ENCODE measurements at places on chromosomes 5 and 9. TPM values are rescaled to one million over a fixed set of nuclear protein-coding genes. Genes with fewer than 3 reads are reported as not detected.

PCDHAC2 gene
- not detected for polyA plus RNA-seq

SYK gene
- polyA plus RNA-seq, result 0.31 TPM

RIGI gene
- 12.6 TPM for polyA plus RNA-seq

SLC6A7 gene
- not detected for polyA plus RNA-seq

SPINK7 gene
- not detected for polyA plus RNA-seq

HCN1 gene
- polyA plus RNA-seq, result not detected

DDX4 gene
- polyA plus RNA-seq, result not detected

RETREG1 gene
- 130 TPM for polyA plus RNA-seq

DNAJC18 gene
- polyA plus RNA-seq, result 3.8 TPM

HMMR gene
- polyA plus RNA-seq, result not detected

HTR4 gene
- polyA plus RNA-seq, result not detected

CDX1 gene
- polyA plus RNA-seq, result not detected

SLC22A4 gene
- not detected for polyA plus RNA-seq

SPATA31D4 gene
- polyA plus RNA-seq, result not detected

FREM1 gene
- polyA plus RNA-seq, result not detected

SPATA31E1 gene
- polyA plus RNA-seq, result not detected

BASP1 gene
- 0.23 TPM for polyA plus RNA-seq

SPRY4 gene
- not detected for polyA plus RNA-seq

ADRB2 gene
- polyA plus RNA-seq, result 0.25 TPM

TAL2 gene
- polyA plus RNA-seq, result not detected

UAP1L1 gene
- 0.71 TPM for polyA plus RNA-seq

TMEM174 gene
- polyA plus RNA-seq, result not detected

CCDC171 gene
- 0.19 TPM for polyA plus RNA-seq

PTGDS gene
- polyA plus RNA-seq, result not detected

DAPK1 gene
- polyA plus RNA-seq, result 0.20 TPM

FST gene
- polyA plus RNA-seq, result 1.9 TPM

GDF9 gene
- polyA plus RNA-seq, result 0.43 TPM

ZNF658 gene
- 2.8 TPM for polyA plus RNA-seq

MYO10 gene
- polyA plus RNA-seq, result not detected

LCN10 gene
- polyA plus RNA-seq, result 1.1 TPM

SLC36A3 gene
- polyA plus RNA-seq, result not detected

TXNDC8 gene
- not detected for polyA plus RNA-seq

GPRIN1 gene
- polyA plus RNA-seq, result not detected

CCDC112 gene
- 3.6 TPM for polyA plus RNA-seq

PCDHGB3 gene
- not detected for polyA plus RNA-seq

CCDC192 gene
- polyA plus RNA-seq, result not detected

PCDHA4 gene
- not detected for polyA plus RNA-seq

GARNL3 gene
- polyA plus RNA-seq, result 2.1 TPM

RPL12 gene
- 1,937 TPM for polyA plus RNA-seq

GPR21 gene
- polyA plus RNA-seq, result not detected

UBQLN1 gene
- polyA plus RNA-seq, result 71.8 TPM

PCDHGB4 gene
- polyA plus RNA-seq, result not detected

NUTM2F gene
- not detected for polyA plus RNA-seq

GHR gene
- not detected for polyA plus RNA-seq

SPAAR gene
- polyA plus RNA-seq, result not detected

FGFR4 gene
- polyA plus RNA-seq, result 0.20 TPM

DOK3 gene
- 0.25 TPM for polyA plus RNA-seq
